Large intestine (tissue), 12 donors: ENCODE measurements at places on chromosomes 11 and 22.

GRCh38 chr11:2816941-2817421 is 68.6 kb downstream of the CDKN1C start:
- DNase-seq: no peak

- no peak for DNase-seq
Measured at GRCh38 chr11:32100495-32100894, 9.6 kb downstream of the RCN1 start.

GRCh38 chr11:105357764-105358163 is 218.2 kb upstream of the CARD18 start:
- DNase-seq: no peak

DNA sequence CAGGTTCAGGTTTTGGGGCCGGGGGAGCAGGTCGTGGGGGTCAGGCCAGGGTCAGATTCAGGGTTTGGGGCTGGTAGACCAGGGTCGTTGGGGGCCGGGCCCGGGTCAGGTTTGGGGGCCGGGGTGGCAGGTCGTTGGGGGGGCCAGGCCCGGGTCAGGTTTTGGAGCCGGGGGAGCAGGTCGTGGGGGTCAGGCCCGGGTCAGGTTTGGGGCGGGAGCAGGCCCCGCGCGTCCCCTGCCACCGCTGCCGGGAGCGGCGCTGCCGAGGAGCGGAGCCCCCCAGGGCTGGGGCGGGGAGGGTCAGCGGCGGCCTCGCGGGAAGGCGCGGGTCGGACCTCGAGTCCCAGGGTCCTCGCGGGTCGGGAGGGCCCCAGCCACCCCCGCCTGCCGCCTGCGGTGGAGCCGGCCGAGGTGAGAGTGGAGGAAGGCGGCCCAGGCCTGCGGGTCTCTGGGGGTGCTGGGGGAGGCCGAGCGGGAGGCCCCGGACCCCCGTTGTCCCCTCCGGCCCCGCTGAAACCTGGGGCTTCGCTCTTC is 535 bp downstream of the TRABD start:
- DNase-seq: peak; percentile 45

DNA sequence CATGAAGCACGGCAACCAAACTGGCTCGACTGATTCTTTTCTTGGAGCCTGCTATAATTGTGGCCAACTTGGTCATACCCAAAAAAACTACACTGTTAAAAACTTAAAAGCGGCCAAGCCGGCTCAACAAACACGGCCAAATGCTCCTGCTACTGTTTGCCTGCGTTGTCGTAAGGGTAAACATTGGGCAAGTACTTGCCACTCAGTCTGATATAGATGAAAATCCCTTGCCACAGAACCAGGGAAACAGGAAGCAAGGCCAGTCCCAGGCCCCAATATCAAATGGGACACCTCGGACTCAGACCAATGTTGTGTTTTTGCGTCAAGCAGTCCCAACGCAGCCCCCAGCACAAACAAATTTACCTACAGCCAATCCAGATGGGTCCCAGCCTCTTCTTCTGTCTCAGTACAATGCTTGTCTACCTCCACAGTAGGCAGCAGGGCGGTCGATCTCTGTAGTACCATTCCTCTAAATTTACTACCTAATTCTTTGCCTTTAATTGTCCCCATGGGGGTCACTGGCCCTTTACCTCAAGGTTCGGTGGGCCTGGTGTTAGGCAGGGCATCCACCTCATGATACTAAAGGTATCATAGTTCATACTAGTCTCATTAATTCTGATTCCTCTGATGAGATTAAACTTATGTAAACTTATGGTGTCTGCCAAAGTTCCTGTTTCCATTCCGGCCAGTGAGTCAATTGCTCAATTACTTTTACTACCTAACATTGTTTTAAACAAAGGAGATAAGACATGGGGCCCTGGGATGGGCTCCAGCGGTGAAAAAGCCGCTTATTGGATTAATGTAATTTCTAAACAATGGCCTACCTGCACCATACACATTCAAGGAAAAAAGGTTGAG is 3.7 kb upstream of the COMT start:
- DNase-seq: peak; percentile 72

GRCh38 chr11:93904716-93905115 is 54.3 kb upstream of the VSTM5 start:
- DNase-seq: no peak

- DNase-seq: no peak
Measured at GRCh38 chr11:115338476-115338875, 165.7 kb downstream of the CADM1 start.

GRCh38 chr22:45450921-45451651 is 37.6 kb downstream of the RIBC2 start:
- DNase-seq: no peak

DNA sequence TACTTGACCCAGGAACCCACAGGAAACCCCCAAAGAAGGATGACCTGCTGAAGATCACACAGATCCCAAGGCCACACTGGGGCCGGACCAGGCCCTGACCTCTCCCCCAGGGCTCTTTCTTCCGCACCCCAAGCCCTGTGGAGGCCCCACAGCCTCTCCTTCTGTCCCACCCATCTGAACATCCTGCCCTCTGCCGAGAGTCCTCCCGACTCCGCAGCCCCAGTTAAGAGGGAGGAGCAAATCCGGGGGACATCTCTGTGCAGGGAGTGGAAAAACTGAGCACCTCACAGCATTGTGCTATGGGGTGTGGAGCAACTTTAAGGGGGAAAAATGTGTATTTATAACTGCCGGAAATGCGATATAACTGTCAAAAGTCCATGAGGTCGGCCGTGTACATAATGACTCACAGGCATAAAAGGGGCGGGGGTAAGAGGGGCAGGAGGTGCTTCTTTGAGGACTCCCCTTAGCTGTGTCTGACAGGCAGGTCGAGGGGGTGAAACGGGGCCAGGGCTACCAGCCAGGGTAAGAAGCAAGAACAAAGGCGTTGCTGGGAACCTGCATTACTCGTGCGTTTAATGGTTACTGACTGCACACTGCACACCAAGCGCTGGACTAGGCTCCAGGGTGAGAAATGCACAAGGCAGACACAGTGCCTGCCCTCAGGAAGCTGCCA is 57.2 kb downstream of the WNT11 start:
- DNase-seq: peak; percentile 96

DNA sequence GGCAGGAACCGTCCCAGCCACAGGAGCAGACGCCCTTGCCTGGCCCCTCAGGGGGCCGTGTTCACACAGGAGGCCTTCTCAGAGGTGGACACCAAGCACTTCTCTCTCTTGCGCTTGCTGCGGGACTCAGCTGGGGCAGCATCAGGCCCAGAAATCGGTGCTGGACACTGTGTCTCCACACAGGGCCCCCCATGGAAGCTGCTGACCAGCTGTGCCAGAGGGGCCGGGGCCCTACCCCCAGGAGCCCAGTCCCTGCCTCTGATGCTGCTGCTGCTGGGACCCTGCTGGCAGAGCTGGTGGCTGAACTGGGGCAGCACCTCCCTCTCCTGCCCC is 4.0 kb downstream of the PLXNB2 start:
- DNase-seq: no peak

DNA sequence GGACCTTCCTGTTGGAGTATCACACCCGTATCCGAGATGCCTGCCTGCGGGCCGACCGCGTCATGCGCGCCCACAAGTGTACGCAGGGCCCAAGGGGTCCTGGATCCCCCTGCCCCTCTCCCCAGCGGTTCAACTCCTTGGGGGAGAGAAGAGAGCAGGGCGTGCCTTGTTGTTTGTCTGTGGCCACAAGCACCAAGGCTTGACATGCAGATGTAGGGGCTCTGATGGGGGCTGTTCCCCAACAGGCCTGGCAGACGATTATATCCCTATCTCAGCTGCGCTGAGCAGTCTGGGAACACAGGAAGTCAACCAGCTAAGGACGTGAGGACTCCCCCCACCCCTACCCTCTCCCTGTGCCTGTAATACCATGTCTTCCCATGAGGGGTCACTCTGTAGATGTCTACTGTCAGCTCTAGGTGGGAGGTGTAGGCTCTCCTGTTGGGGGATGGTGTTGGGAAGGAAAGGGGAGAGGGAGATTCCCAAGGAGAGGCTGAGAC is 6.8 kb downstream of the CFL1 start:
- peak; percentile 19 for DNase-seq

GRCh38 chr11:2989551-2989950 is 2.6 kb downstream of the NAP1L4 start:
- DNase-seq: peak; percentile 16

- no peak for DNase-seq
Measured at GRCh38 chr11:34150494-34151151, 45.2 kb downstream of the NAT10 start.

DNA sequence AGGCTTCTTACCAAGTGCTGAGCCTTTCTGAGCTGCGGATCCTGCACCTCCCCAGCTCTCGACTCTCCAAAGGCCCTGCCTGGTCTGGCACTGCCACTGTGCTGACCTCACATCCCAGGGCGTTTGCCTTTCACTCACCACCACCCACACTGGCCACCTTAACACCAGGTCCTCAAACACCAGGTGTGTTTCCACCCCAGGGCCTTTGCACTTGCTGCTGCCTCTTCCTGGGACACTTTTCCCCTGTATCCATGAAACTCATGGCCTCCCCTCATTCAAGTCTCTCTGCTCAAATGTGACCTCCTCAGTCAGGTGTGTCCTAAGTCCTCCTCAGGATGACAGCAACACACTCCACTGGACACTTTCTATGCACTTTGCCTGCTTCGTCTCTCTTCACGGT is 51.4 kb upstream of the ANO1 start:
- DNase-seq: no peak

DNA sequence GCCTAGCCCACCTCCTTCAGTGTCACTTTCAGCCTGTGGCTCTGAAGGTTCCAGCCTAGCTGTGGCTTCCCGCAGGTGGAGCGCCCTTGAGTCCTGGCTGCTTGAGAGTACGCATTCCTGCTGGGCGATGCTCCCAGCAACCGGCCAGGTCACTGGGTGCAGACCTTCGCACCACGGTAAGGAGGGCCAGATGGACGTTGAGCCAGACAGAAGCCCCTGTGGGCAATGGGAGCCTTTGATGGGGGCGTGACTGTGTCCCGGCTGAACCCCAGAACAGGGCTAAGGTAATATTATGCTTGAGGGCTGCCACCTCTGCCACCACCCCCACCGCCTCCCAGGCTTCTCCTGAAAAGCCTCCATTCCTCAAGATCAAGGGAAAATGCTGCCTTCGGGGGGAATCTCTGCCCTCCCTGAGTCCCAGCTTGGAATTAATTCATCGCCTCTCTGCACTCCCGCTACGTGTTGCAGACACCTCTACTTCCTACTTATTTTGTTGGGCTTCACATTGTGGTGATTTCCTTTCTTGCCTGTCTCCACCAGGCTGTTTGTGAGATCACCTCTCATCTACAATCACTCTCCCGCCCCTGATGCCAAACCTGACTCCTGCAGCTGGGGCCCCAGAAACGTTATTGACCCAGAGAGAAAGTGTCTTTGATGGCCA is 144.9 kb upstream of the NECTIN1 start:
- no peak for DNase-seq

GRCh38 chr11:112606656-112607055 is 346.0 kb upstream of the PLET1 start:
- DNase-seq: no peak

DNA sequence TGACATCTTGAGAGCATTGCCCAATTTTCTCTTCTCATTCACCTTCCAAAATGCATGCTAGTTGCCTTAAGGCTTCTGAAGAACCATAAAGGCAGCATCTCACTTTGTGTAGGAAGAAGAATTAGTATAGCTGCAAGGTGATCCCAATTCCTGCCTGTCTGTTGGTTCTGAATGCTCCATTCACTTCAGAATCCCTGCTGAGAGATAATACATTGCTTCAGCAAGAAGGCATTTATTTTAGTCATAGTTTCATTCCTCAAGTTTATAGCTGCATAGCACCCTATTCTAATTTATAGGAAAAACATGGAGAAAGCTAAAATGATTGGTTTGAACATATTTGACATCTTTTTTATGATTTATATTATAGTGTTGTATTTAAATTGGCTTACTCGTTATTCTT is 181.3 kb downstream of the METTL15 start:
- DNase-seq: no peak

DNA sequence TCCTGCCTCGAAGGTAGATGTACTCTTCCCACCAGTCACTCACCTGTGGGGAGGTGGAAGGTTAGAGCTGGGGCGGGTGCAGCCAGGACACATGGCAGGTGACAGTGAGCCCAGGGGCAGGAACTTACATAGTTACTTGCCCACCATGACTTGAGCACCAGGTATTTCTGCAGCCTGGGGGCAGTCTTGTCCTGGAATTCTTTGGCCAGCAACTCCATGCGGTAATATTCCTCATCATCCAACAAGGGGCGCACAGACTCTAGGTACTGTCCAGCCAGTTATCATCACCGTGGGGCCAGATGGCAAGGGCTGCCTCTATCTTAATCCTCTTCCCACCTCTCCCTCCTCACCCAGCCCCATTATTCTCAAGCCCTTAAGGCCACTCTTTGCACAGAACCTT is 2.2 kb downstream of the CPT1B start:
- peak; percentile 44 for DNase-seq

DNA sequence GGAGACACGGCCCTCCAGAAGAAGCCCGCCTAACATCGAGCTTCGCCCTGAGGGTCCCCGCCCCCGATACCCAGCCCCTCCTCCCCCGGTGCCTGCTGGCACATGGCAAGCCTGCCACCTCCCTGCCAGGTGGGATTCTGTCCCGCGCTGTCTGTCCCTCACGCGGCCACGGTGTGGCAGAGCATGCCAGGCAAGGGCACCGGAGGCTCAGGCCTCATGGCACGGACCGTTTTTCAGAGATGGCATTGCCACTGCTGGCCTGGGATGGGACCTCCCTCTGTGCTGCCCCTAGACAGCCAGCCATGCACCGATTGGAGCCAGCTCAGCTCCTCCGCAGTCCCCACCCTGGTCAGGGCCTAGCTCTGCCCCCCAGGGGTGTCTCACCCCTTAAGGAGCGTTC is 19.4 kb downstream of the MRPL23 start:
- no peak for DNase-seq

GRCh38 chr11:30617762-30618161 is 31.6 kb upstream of the MPPED2 start:
- no peak for DNase-seq

DNA sequence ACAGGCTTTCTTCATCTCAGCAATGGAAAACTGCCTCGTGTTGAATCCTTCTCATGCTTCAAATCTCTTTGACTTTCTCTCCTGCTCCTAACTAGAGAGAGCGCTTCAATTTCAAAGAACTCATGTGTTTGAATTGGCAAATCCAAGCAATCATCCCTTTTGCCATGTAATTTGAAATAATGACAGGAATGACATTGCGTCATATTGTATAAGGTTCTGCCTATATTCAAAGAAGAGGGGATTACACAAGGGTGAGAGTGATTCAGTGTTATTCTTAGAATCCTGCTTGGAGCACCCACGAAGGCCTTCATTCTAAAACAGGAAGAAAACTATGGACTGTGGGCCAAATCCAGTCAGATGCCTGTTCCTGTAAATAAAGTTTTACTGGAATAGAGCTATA is 720.6 kb downstream of the JRKL start:
- DNase-seq: no peak

- no peak for DNase-seq
Measured at GRCh38 chr11:43687120-43687791, 6.7 kb downstream of the HSD17B12 start.

GRCh38 chr11:110776081-110776480 is 63.8 kb upstream of the ARHGAP20 start:
- no peak for DNase-seq

DNA sequence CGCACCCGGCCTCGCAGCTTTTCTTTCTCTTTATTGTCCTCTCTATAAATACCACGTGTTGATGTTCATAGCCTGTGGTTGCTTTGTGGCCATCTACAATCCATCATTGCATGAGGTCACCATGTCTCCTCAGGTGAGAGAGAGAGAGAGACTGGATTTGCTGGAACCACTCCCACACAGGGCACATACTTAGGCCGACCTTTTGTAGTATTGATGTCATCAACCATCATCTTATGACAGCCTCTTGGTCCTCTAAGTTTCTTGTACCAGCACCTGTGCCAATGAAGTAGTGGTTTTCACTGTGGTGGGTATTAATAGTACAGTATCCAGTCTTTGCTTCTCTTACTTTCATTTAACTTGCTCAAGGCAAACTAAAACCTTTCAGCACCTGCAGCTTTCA is 22.8 kb upstream of the P2RY6 start:
- no peak for DNase-seq
